NCI-H748 treated with DMSO at 0.1 percent for 48 hours (cell line): ENCODE measurements at places on chromosomes 7 and 10.

GRCh38 chr10:106874604-106874889 lies 290.0 kb downstream of the SORCS1 start:
- no peak for DNase-seq

GRCh38 chr7:102287111-102287980 lies 678 bp downstream of the SH2B2 start:
- DNase-seq: no peak

DNA sequence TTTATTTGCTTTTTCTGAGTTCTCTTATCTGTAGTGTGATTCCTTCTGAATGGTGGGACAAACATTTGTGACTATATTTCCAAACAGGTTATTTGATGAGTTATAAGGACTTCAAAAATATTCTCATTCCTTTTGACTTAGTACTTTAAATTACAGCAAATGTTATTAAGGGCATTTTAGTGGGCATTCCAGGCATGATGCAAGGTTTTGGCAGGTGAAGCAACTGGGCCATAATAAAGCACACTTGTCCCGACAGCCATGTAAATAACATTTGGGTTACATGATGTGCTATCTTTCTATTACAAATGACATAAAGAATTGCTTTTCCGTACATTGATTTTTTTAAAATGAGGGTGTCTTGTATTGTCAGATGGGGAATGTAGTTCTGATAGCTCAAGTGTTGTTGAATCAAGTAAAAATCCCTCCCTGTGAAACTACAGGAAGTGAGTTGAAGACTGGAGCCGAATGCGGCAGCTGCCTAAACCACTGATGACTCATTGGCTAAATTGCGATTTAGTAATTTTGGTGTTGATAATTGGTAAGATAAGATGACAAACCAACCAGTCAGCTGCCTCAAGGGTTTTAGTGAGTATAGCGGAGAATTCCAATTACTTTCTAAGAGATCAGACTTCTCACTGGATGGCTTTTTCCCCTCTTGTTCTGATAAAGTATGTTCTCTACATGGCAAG lies 231.3 kb upstream of the NPY start:
- DNase-seq: no peak

DNA sequence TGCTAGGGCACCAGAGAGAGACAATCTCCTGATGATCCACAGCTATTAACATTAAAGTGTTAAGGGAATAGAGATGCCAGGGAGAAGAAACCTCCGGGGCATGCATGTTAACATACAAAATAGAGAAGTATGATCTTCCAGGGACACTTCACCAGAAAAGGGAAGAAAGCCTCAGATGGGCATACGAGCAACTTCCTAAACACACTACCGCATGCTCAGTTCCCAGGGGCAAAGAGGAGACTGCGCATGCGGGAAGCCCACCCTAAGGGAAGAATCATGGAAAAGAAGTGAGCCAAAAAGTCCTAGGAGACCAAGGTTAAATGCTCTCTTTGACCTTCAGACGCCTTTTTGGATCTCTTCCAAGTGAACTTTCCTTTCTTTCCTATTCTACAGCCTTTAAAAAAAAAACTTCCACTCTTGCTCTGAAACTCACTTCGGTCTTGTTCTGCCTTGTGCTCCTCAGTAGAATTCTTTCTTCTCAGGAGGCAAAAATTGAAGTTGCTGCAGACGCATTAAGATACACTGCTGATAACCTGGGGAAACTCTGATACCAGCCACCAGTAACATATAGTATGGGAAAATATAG lies 1211.3 kb downstream of the REEP3 start:
- no peak for DNase-seq

GRCh38 chr10:3476186-3476585 lies 303.6 kb upstream of the PITRM1 start:
- no peak for DNase-seq

DNA sequence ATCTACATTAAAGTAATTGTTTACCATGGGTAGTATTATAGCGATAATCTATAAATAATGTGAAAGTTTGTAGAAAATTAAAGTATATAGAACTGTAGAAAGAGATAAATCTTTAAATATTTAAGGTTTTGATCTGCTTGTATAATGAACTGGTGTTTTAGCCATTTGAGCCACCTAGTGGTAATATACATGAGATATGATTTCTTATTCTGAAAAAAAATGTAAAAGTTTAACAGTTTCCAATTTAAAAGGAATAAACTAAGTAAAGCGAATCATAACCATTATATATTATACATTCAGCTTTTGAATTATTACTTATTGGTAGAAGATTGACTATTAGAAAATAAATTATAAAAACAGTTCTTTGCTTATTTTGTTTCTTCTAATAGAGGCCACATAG lies 91.2 kb downstream of the OTUD1 start:
- no peak for DNase-seq

DNA sequence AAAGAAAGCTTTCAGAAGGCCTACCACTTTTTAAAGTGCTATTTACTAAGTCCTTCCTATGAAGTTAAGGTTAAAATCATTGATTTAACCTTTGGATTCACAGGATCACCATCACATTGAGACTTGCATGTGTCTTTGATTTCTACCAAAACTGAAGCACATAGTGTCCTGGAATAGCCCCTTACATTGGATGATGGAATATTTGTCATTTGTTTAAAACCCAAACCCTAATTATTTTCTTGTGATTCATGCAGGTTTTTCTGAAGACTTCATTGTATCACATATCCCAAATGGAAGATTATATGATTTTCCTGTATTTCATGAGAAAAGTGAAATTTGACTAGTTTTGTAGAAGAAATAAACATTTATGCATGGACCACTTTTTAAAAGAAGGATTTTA lies 3.3 kb downstream of the SEMA3A start:
- no peak for DNase-seq

- no peak for DNase-seq
Measured at GRCh38 chr10:95306318-95306650, 15.5 kb upstream of the PDLIM1 start.

DNA sequence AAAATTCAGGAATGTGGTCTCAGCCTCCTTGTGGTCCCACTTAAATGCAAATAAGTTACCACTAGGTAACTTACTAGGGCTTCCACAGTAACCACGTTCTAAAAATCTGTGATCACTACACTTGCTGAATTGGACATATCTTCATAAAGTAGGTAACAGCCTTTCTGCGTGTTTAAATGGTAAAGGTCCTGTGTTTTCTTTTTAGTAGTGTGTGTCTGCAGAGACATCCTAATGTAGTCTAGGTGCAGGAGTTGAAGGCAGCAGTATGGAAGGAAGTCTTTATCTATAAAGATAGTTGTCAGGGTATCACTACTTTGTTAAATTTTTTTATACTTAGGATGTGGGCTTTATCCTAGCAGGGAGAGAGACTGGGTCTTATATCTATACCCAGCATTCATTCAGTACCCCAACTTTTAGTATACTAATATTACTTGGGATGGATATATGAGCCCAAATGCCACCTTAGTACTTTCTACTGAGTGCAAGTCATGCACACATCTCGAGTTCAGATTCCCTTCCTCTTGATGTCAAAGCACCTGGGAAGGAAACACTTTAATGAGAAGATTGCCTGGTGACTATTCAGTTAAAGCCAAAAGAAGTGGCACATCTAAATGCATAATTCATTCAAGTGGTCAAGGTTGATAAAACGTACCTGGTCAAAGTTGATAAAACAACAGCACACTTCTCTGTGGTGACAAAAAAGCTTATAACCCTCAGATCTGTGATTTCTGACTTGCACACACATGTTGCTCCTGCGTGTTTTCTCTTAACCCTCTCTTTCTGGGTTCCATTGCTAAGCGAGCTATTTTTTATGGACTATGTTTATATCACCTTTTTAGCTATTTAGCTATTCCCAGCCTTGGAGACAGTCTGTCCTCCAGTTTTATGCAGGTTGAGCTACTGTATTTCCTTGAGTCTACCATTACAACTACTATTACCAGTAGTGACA lies 281.1 kb upstream of the DKK1 start:
- no peak for DNase-seq

DNA sequence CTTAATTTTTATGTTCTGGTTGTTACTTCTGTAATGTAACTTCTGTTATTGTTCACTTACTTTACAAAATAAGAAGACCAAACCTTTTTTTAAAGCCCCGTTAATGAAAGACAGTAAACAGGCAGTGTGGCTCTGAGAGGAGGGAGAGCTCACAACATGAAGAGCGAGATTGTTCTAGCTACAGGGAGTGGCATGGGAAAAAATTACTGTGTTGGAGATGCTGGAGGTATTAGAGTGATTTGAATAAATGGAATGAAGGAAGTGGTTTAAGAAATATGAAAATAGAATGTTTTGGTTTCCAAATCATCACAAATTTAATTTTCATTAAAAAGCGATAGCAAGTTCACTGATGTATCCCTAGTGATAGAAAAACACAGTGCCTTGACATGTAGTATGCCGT lies 31.8 kb downstream of the REEP3 start:
- DNase-seq: no peak

DNA sequence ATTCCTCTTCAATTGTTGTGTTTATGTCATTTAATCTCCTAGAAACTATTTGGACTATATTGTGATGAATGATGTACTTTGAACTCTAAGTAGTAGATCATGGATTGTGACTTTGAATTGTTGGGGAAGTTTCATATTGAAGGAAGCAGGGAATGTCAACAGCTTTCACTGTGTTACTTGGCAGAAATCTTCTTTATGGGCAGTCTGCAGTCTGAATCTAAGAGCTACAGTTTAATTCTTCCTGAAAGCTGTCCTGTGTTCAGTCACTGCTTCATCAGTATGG lies 91.6 kb downstream of the PPP1R9A start:
- no peak for DNase-seq

- no peak for DNase-seq
Measured at GRCh38 chr7:954330-955238, at the start of gene ADAP1. TSS of gene ADAP1 (minus strand) at chr7:954680. CDS start at chr7:954477, 203 bp downstream.

- peak; percentile 76 for DNase-seq
Measured at GRCh38 chr10:5043716-5044115, 40.1 kb upstream of the AKR1C2 start.

GRCh38 chr7:151793991-151794507 lies 82.9 kb downstream of the PRKAG2 start:
- DNase-seq: no peak

- DNase-seq: no peak
Measured at GRCh38 chr10:53434413-53434812, 661.8 kb upstream of the MBL2 start.

GRCh38 chr7:32253299-32253698 lies 183.1 kb upstream of the PDE1C start:
- no peak for DNase-seq

GRCh38 chr10:121221991-121222390 lies 370.8 kb downstream of the WDR11 start:
- no peak for DNase-seq

DNA sequence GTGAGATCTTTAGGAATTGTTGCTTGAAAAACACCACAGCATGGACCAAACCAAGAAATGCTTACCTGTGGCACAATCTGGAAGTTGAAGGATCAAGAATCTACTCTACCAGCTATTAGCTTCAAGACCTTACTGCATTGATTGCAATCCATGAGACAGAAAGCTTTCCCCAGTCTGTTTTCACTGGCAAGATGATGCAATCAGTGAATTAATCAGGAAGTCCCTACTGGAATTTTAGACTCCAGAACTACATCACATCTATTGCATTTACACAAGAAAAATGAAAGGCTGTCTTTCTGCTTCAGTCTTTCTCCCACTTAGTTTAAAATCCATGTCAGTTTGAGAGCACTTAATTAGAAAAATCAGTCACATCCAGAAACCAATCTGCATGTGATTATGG lies 191.7 kb downstream of the TFEC start:
- DNase-seq: no peak

- no peak for DNase-seq
Measured at GRCh38 chr10:17200001-17200911, 1.2 kb downstream of the TRDMT1 start.

DNA sequence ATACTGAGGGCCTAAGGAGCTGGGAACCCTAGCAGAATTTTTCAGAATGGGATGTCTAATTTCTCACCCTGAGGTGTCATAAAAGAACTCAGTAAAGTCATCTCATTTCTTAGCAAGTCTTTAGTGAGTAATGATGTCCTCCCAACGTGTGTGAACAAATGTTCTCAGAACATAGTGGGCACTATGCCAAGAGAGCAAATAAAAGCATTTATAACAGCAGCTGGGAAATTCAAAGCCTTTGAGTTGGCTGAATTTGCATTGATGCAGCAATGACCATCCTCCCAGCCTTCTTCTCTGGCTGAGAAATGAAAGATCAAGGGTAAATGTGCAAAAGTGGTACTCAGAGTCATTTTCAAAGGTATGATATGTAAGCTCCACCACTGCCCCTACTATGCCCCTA lies 109.4 kb downstream of the FAM107B start:
- DNase-seq: peak; percentile 36

GRCh38 chr10:94205396-94205831 lies 157.3 kb downstream of the NOC3L start:
- DNase-seq: no peak

DNA sequence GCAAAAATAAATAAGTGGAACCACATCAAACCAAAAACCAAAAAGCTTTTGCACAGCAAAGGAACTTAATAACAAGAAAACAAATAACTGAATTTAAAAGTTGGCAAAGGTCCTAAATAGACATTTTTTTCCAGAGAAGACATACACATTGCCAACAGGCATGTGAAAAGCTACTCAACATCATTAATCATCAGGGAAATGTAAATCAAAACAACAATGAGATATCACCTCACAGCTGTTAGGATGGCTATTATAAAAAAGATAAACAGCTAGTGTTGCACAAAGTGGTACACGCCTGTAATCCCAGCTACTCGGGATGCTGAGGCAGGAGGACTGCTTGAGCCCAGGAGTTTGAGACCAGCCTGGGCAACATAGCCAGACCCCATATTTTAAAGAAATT lies 2.2 kb upstream of the SUN3 start:
- DNase-seq: no peak

- no peak for DNase-seq
Measured at GRCh38 chr7:117808910-117809705, 64.1 kb downstream of the CTTNBP2 start.

GRCh38 chr10:26931223-26931622 lies 70.5 kb upstream of the ABI1 start:
- DNase-seq: no peak

DNA sequence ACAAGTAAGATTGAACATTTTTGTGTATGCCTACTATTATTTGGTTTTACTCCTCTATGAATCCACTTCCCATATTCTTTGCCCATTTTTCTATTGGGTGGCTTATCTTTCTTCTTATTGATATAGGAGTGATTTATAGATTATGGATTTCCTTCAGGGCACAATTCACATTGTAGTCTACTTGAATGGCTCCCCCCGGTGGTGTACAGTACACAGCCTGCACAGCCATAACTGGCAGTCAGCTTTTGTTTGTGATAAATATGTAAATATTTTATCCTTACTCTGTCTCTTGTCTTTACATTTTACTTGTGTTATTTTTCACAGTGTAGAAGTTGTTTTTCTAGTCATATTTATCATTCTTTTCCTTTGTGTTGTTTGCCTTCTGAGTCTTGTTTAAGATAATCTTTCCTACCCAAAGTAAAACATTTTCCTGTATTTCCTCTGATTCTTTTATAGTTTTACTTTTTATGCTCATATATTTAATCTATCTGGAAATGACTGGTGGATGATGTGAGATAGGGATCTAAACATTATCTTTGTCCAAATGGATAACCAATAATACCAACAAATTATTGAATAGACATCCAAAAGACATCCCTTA lies 23.9 kb upstream of the CALD1 start:
- no peak for DNase-seq
